Panc1 (cell line): ENCODE measurements at places on chromosomes 7 and 10.
A peak's percentile ranks its signal among the peaks of the same experiment; 100 is the strongest.

DNA sequence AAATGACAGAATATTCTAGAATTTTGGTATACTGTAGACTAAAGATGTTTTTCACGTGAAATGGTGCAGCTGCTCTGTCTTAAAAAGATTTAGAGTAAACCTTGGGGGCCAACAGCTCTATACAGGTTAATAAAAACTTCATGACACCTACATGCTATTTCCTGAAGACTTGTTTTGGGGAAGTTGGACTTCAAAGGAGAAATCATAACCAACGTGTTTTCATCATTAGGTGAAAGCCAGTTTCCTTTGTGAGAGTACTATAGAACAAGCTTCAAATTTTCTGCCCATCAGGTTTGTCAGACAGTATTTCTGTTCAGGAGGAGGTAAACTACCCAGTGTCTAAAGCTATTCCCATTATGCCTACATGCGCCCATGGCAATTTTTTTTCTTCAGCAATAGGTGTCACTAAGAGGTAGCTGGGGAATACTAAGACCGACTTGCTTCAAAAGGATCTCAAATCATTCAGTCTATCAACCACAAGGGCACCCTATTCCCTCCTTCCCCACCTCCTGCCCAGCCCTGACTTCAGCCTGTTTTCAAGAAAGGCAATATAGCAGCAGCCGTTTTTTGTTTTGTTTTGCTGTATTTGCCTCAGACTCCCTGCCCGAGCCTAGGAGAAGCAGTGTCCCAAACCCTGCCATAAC lies 237.3 kb upstream of the SP8 start:
- H3K4me3 ChIP-seq, result no peak overlapping the region
- H3K4me1 ChIP-seq, result no peaks in the 10 kb centered on the region
- H3K27ac ChIP-seq, result no peak overlapping the region
- H3K36me3 ChIP-seq, result no peaks in the 10 kb centered on the region
- H3K27me3 ChIP-seq, result no peaks in the 10 kb centered on the region
- DNase-seq, result no peak

DNA sequence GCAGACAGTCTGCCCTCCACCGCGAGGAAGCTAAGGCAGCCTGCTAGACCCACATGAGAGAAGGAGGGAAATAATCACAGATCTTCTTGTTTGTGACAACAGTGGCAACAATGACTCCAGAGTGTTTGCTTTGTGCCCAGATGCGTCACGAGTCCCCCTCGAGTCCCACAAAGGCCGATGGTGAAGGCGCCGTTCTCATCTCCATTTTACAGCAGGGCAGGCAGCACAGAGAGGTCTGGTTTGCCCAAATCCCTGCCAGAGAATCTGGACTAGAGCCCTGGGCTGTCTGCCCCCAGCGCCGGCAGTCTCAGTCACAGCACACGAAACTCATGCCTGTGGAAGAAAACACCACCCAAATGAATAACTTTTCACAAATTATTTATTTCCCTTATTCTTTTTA lies 38.1 kb downstream of the KIAA1549 start:
- H3K27me3 ChIP-seq, result no peaks in the 10 kb centered on the region
- no peaks in the 10 kb centered on the region for H3K4me1 ChIP-seq
- no peak for DNase-seq
- no peak overlapping the region for H3K27ac ChIP-seq

GRCh38 chr7:1964211-1964912 lies 268.4 kb downstream of the MAD1L1 start:
- no peak overlapping the region for H3K27ac ChIP-seq
- H3K4me3 ChIP-seq, result no peak overlapping the region
- no peaks in the 10 kb centered on the region for H3K36me3 ChIP-seq
- no peak for DNase-seq
- no peaks in the 10 kb centered on the region for H3K4me1 ChIP-seq
- no peaks in the 10 kb centered on the region for H3K27me3 ChIP-seq

GRCh38 chr7:106369352-106369751 lies 84.6 kb upstream of the NAMPT start:
- no peaks in the 10 kb centered on the region for H3K36me3 ChIP-seq
- no peaks in the 10 kb centered on the region for H3K4me1 ChIP-seq
- no peak overlapping the region for H3K4me3 ChIP-seq
- DNase-seq, result no peak
- H3K27me3 ChIP-seq, result no peaks in the 10 kb centered on the region

DNA sequence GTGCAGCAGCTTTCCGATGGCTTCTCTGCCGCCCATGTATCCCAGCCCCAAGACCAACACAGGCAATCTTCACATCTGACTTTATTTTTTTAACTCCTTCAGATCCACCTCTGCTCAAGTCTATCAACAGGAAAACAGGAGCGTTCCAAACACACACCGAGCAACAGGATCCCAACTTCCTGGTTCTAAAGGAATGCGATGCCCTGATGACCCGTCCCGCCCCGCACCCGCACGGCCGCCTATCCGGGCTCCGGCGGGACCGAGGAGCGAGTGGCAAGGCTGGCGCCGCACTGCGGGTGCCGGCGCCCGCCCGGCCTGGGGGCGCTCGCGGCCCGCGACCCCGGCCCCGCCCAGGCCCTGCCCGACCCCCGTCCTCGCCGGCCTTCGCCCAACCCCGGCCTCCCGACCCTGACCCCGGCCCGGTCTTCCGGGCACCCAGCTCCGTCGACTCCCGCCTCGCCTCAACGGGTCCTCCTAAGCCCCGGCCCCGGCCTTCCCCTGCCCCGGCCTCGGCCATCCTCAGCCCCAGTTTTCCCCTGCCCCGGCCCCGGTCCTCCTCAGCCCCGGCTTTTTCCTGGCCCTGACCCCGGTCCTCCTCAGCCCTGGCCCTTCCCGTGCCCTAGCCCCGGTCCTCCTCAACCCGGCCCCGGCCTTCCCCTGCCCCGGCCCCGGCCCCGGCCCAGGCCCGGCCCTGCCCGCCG lies 730 bp downstream of the LARP4B start:
- H3K4me3 ChIP-seq, result peak overlapping the region; percentile 86
- H3K27ac ChIP-seq, result peak overlapping the region; percentile 75
- H3K27me3 ChIP-seq, result no peaks in the 10 kb centered on the region

- no peaks in the 10 kb centered on the region for H3K36me3 ChIP-seq
- H3K4me3 ChIP-seq, result no peak overlapping the region
- no peaks in the 10 kb centered on the region for H3K27me3 ChIP-seq
- H3K27ac ChIP-seq, result no peak overlapping the region
Observed at GRCh38 chr10:128049226-128050120, 76.8 kb downstream of the MKI67 start.

GRCh38 chr7:55343860-55344606 lies 21.1 kb upstream of the LANCL2 start:
- H3K27me3 ChIP-seq, result no peaks in the 10 kb centered on the region
- H3K4me3 ChIP-seq, result no peak overlapping the region
- no peak for DNase-seq
- no peaks in the 10 kb centered on the region for H3K36me3 ChIP-seq

DNA sequence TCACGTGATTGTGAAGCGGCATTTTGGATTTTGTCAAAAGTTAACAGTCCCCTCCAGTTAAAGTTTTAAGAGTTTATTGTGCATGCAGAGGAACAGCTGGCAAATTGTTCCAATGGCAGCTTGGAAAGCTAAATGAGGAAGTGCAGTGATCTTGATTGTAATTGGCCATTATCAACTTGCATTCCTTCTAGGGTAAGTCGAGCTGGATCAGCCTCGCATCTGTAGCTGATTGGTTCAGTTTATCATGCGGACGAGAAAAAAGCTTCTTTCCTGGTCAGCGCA lies 566 bp downstream of the ZNF789 start:
- no peaks in the 10 kb centered on the region for H3K27me3 ChIP-seq
- DNase-seq, result no peak
- H3K36me3 ChIP-seq, result peaks cover 4% of the 10 kb centered on the region; the same call in 1 of the 2 replicates

DNA sequence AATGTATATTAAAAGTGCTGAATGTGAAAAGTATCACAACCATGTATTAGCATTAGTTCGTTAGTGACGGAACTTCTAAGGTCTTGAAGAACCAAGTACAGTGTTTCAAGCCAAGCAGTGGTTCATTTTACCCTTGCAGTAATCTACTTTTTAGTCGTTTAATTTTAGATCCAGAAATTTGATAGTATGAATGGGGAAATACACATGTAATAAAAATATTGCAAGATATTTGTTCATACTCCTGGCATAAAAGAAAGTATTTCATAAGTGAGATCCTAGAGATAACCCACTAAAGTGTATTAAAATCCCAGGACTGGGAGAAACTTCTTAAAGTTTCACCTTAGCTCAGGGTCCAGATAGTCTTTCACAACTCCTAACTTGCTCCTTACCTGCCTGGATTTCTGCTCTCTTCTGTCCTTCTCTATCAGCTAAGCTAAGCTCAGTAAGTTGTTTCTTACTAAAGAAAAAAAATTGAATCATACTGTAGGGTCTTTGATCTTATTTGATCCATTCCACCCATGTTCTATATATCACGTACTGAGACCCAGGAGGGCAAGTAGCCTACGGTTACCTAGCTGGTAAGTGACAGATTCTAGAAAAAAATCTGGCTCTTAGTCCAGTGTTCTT lies 1.5 kb downstream of the BCAP29 start:
- peaks cover 12% of the 10 kb centered on the region for H3K4me1 ChIP-seq
- H3K36me3 ChIP-seq, result peaks cover 17% of the 10 kb centered on the region
- H3K27ac ChIP-seq, result peak overlapping the region; percentile 96
- peak overlapping the region; percentile 95 for H3K4me3 ChIP-seq
- no peaks in the 10 kb centered on the region for H3K27me3 ChIP-seq

GRCh38 chr7:49866076-49866735 lies 92.8 kb downstream of the VWC2 start:
- H3K4me1 ChIP-seq, result no peaks in the 10 kb centered on the region
- DNase-seq, result no peak
- no peaks in the 10 kb centered on the region for H3K27me3 ChIP-seq
- no peaks in the 10 kb centered on the region for H3K36me3 ChIP-seq
- no peak overlapping the region for H3K4me3 ChIP-seq

GRCh38 chr7:50367570-50367969 lies 63.1 kb downstream of the IKZF1 start:
- H3K4me1 ChIP-seq, result no peaks in the 10 kb centered on the region
- H3K27ac ChIP-seq, result no peak overlapping the region
- H3K36me3 ChIP-seq, result no peaks in the 10 kb centered on the region

- peak overlapping the region; percentile 67 for H3K27ac ChIP-seq
- H3K4me1 ChIP-seq, result peaks cover 50% of the 10 kb centered on the region
- no peak for DNase-seq
- peak overlapping the region; percentile 20 for H3K4me3 ChIP-seq
- no peaks in the 10 kb centered on the region for H3K36me3 ChIP-seq
Observed at GRCh38 chr10:44963772-44964633, 4.4 kb downstream of the RASSF4 start.

DNA sequence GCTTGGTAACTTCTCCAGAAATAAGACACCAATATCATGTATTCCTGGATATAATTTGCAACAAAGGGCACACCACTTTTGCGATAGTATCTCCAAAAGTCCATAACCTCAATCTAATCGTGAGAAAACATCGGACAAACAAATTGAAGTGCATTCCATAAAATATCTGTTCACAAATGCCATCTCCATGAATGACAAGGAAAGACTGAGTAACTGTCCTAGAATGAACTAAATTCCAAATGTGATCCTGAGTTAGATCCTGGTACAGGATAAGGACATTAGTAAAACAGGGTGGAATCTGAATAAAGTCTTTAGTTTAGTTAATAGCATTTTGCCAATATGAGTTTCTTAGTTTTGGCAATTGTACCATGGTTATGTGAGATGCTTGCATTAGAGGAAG lies 384.2 kb downstream of the SUGCT start:
- no peaks in the 10 kb centered on the region for H3K36me3 ChIP-seq
- H3K4me1 ChIP-seq, result no peaks in the 10 kb centered on the region
- DNase-seq, result no peak
- no peak overlapping the region for H3K27ac ChIP-seq
- no peak overlapping the region for H3K4me3 ChIP-seq
- H3K27me3 ChIP-seq, result no peaks in the 10 kb centered on the region

DNA sequence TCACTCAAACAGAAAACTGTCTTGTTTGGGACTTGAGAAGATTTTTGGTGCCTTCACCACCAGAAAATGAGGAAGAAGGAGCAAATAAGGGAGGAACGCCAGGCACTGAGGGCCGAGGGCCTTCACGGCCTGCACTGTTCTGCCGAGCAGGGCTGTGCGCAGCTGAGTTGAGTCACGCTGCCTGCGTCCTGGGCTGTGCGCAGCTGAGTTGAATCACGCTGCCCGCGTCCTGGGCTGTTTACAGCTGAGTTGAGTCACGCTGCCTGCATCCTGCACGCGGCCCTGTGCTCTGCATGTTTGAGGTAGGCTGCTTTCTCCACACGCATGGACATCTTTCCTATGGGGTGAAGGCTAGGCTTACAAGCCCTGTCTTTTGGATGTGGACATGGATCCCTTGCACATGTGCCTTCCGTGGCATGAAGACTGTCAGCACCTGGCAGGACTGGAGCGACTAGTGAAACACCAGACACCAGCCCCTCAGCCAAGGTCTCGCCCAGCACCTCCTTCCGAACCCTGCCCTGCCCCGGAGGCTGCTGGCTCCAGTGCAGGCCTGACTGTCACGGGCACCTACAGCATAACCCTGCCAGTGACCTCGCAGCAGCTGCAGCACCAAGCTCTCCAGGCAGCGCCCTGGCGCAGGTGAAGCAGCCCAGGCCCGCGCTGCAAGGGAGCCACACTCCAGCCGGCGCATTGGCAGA lies 96.7 kb downstream of the HTR5A start:
- H3K4me1 ChIP-seq, result peaks cover 17% of the 10 kb centered on the region
- no peaks in the 10 kb centered on the region for H3K36me3 ChIP-seq
- DNase-seq, result peak; percentile 98
- no peak overlapping the region for H3K4me3 ChIP-seq
- no peaks in the 10 kb centered on the region for H3K27me3 ChIP-seq
- peak overlapping the region; percentile 87 for H3K27ac ChIP-seq

DNA sequence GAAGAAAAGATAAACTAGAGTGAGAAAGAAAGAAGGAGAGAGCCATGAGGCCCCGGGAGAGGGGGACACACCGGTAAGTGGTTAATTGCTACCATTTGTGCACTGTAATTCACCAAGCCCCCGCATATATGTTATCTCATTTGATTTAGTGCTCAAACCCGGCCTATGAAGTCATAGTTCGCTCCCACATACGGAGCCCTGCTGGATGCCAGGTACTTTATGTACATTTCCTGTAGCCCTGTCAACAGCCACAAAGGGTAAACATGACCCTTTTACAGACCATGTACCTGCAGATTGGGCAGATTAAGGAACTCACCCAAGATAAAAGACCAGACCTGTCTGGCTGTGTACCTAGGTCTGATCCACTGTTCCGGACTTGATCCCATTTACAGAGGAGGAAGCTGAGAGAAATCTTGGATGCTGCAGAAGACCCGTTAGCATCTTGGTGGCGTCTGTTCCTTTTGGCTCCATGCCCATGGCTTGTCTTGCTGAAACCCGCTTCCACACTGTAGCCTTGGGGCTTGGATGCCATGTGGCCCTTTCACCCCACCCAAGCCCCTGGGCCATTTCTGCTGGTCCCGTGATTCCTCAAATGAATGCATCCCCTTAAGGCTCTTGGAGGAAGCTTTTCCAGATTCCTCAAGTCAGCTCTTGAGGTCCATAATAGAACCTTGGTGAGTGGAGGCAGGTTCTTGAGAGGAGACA lies 32.3 kb downstream of the FAM241B start:
- DNase-seq, result no peak
- H3K4me3 ChIP-seq, result no peak overlapping the region
- no peaks in the 10 kb centered on the region for H3K36me3 ChIP-seq
- no peaks in the 10 kb centered on the region for H3K4me1 ChIP-seq

- no peaks in the 10 kb centered on the region for H3K27me3 ChIP-seq
- H3K36me3 ChIP-seq, result peaks cover 10% of the 10 kb centered on the region; the same call in 1 of the 2 replicates
- DNase-seq, result no peak
- H3K4me3 ChIP-seq, result peak overlapping the region; percentile 71
- peaks cover 56% of the 10 kb centered on the region for H3K4me1 ChIP-seq
Observed at GRCh38 chr10:124743191-124744101, 732 bp downstream of the FAM53B start.

GRCh38 chr7:121618182-121618581 lies 222.1 kb upstream of the FAM3C start:
- DNase-seq, result no peak
- no peak overlapping the region for H3K4me3 ChIP-seq
- no peaks in the 10 kb centered on the region for H3K27me3 ChIP-seq
- no peak overlapping the region for H3K27ac ChIP-seq
- H3K4me1 ChIP-seq, result no peaks in the 10 kb centered on the region
